Effector CD8-positive, alpha-beta T cell (primary cell): ENCODE measurements at places on chromosomes 12 and 14.

DNA sequence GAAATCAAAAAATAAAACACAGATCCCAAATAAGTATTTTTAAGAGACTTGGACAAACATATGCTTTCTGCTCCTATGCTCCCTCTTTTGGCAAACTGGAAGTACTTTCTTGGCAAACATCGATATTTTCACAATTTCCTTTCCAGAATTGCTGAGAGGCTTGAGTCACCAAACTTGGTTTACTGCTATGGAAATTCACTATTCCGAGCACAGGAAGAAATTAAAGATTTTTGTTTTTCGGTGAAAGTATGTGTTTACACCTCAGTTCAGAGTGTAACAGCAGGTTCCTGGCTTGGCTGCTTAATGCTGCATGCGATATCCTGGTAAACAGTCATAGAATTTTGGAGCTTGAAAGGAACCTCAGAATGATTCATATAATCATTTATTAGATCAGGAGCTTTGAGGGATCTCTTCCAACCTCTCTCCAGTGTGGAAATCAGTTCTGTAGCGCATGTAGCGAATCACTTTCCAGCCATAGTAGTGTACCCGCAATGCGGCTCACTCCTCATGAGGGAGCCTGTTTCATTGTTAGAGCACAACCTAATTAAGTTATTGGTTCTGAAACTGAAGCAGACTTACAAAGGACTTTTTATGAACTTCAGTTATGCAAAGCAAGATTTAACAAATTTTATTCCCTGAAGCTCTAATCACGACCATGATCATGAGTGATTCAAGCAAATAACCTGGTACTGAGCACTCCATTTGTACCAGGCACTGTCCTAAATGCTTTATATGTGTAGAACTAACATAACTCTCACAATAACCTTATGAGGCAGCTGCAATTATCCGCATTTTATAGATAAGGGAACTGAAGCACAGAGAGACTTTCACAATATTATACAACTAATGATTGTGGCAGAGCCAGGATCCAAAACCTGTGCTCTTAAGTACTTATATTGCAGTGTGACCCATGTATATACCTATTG is 56.4 kb upstream of the ATP2A2 start:
- no peak for DNase-seq

GRCh38 chr12:108369736-108370396 is 30.8 kb upstream of the CMKLR1 start:
- DNase-seq = no peak

- DNase-seq = no peak
Observed at GRCh38 chr12:131164096-131164872, 210.6 kb downstream of the ADGRD1 start.

DNA sequence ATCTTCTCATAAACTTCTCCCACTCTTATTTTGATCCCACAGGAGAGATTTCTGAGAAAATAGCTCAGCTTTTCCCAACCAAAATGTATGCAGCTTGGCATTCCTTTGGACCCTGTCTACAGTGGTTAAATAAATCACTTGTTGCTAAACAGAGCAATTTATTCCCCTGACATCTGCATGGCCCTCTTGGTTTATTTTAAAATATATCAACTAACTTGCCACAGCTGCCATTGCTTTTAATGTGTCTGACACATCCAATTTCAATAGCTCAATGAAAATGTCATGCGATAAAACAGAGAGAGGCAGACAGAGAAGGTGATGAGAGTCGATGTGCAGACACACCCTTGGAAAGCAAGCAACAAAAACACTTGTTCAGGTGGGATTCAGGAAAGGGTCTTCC is 128.3 kb downstream of the SSPN start:
- no peak for DNase-seq

- no peak for DNase-seq
Observed at GRCh38 chr12:29519585-29520182, 22.2 kb upstream of the OVCH1 start.

DNA sequence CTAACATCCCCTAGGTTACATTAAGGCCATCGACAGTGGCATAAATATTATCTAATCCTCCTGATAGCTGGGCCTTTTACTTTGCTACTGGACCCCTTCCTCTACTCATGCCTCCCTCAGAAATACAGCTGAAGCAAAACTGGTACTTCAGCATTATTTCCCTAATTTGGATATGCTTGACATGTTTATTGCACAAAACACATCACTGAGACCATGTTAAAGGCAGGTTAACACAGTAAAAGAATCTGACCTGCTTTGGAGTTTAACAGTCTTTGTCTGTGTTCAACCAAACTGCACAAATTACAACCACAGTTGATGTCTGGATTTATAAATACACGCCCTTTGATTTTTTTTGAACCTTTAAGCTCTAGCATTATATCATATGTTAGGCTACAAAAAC is 156.6 kb downstream of the FOXA1 start:
- DNase-seq = no peak

- DNase-seq = no peak
Observed at GRCh38 chr12:96136161-96136560, 58.0 kb upstream of the ELK3 start.

DNA sequence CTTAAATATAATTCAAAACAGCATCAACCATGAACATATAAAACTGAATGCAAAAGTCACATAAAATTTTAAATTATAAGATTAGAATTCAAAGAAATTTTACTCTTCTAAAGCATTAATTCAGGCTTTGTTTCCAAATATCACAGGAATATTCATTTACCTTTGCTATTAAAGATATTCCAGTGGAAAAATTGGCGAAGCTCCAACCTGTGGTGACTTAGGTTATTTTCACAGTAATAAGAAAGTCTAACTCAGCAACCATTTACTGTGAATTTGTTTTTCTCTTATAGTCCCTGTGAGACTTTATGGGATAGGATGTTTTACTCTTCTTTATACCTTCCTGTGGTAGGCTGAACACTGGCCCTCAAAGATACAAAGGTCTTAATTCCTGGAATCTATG is 3.2 kb downstream of the WDR89 start:
- no peak for DNase-seq

DNA sequence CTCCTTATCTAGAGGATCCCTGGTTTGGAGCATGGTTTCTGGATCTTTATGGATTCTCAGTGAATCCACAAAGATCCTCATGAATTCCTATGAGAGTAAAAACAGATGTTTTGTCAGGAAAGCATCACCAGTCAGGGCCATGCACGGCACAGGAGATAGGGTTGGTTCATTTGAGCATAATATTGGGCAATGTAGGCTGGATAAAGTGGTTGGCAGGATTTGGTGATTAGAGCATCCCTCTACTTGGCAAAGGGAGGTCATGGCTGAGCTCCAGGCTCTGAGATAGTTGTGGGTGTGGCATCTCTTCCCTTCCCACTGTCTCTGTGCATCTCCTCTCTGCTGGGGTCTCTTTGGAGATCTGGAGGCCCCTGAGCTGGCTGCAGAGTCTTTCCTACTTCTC is 149.8 kb downstream of the DACT1 start:
- DNase-seq = no peak

GRCh38 chr14:79734151-79734550 is 477.2 kb downstream of the DIO2 start:
- no peak for DNase-seq

DNA sequence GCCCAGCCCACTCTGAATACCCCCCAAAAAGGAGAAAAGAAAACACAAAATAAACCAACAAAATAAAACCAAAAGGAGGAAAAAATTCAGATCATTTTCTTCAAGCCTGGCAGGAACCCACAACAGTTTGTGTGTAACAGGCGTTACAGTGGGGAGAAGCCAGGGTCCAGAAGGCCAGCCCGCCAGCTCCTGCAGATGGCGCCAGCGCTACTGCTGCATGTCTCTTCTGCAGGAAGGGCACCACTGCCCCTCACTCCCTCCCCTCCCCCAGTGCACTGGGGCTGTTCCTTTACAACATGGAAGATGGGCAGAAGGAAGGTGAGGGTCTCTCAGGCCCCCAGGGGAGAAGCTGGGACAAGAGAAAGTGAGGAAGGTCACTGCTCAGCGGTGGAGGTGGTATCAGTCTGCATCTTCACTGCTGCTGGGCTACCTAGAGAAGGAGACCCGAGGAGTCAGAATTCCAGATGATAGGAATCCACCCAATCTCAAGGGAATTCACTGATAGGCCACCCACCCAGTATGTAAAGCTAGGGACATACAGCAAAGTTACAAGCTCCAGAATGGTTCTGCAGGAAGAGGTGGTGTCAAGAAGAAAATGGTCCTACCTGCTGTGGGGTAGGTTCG is 2.3 kb upstream of the NOP2 start:
- no peak for DNase-seq

GRCh38 chr12:613996-614395 is 49.2 kb downstream of the NINJ2 start:
- DNase-seq = no peak

GRCh38 chr12:49325606-49326005 is 2.6 kb downstream of the TROAP start:
- DNase-seq = no peak

DNA sequence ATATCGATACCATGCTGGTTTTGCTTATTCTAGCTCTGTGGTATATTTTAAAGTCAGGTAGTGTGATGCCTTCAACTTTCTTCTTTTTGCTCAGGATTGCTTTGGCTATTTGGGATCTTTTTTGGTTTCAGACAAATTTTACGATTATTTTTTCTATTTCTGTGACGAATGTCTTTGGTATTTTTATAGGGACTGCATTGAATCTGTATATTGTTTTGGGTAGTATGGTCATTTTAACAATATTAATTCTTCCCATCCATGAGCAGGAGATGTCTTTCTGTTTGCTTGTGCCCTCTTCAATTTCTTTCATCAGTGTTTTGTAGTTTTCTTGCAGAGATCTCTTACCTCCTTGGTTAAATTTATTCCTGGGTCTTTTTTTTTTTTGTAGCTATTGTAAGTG is 10.8 kb upstream of the SLC4A8 start:
- DNase-seq = no peak

- DNase-seq = no peak
Observed at GRCh38 chr12:3987571-3987970, 114.4 kb upstream of the PARP11 start.

- no peak for DNase-seq
Observed at GRCh38 chr12:97211416-97211930, 251.1 kb upstream of the RMST start.

DNA sequence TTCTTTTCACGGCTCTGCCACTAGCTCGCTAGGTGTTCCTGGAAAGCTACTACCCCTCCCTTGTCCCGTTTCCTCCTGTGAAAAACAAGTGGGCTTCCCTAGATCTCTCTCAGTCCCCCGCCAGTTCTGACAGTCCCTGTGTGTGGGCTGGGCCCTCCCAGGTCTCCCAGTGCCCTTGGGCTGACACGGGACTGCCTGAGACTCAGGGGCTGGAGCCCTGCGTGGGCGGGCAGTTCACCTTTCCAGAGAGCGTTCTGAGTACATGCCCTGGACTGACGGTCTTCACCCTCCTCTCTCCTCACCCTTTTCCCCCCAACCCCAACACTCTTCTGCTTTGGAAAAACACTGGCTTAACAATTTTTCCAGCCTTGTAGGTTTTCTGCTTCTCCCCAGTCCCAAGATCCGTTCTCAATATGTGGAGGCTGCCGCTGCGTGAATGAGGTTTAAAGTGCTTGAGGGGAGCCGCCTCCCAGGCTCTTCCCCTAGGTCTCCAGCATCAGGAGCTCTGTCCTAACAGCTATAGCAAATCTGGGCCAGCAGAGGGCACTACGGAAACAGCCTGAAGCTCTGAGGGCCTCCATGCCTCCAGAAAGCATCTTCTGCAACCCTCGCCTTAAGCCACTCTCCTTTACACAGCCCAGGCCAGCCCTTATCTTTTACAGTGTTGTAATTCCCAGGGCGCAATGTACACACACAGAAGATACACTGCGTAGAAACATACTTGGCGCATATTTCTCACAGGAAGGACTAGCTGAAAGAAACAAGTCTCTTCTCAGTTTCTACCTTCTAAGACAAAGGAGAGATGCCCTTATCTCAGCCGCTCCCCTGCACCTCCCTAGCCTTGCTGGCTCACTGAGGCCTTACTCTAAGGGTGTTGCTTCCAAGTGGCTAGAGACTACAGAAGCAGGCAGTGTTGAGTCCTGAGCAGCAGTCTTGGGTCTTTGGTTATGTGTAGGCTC is 10.4 kb upstream of the DCD start:
- no peak for DNase-seq

DNA sequence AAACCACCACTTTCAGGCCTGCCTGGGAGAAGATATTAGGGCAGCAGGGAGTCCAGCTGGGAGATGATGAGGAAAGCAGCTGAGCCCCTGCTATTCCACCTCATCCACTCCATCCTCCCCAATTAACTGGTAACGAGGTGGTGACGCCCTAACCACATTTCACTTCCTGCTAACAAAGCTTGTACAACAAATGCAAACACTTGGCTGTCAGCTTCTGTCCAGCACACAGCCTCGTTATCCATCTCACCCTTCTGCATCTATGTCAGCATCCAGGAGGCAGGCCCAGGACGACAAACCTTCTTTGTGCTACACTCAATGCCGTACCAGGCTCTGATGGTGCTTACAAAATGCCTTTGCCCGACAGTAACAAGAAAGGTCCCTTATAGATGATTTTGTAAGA is 225.4 kb downstream of the APAF1 start:
- DNase-seq = no peak

GRCh38 chr12:65685514-65685913 is 138.8 kb upstream of the HMGA2 start:
- no peak for DNase-seq

GRCh38 chr12:113201187-113202177 is 16.0 kb downstream of the RITA1 start:
- DNase-seq = no peak

GRCh38 chr12:79690142-79690637 is 574 bp downstream of the PAWR start:
- no peak for DNase-seq

DNA sequence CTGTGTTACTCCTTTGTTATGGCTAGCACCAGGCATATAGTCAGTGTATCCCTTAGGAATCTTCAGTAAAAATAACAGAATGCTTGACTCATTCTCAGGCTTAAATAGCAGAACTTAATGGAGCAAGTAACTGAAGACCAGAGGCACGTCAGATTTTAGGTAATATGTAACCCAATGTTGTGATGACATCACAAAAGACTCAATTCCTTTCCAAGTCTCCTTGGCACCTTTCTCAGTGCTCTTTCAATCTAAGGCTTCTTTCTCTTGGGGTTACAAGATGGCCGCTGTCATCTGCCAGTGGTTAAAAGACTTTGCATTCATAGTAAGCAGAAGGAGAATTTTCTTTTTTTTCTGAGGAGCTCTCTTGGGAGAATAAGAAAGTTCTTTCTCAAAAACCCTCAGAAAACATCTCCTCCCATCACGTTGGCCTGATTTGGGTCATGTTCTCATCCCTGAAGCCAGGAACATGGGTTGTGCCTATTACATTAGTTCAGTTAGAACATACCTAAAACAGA is 33.4 kb upstream of the DCN start:
- DNase-seq = no peak
